ENCODE measurements at places on chromosomes 1 and 21.

DNA sequence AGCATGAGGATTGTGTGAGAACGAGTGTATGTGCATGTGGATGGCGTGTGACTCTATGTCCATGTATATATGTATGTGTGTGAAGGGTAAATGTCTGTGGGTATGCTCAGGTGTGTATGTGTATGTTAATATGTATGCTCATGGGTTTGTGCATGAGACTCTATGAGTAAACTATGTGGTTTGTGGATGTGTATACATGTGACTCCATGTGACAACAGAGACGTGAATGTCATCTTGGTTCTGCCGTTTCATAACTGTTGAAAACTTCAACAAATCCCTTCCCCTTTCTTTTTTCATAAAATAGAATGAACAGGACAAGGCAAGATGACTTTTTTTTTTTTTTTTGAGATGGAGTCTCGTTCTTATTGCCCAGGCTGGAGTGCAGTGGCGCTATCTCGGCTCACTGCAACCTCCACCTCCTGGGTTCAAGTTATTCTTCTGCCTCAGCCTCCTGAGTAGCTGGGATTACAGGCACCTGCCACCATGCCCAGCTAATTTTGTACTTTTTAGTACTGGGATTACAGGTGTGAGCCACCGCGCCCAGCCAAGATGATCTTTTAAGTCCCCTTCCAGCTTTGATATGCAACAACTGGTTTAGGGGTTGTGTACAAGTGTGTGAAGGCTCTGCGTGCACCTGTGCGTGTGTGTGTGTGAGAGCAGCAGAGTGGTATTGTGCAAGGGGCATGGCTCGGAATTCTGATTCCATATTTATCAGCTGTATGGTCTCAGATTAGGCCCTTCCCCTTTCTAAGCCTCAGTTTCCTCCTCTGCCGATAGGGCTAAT is 106.3 kb downstream of the EBNA1BP2 start:
- no peak for DNase-seq

DNA sequence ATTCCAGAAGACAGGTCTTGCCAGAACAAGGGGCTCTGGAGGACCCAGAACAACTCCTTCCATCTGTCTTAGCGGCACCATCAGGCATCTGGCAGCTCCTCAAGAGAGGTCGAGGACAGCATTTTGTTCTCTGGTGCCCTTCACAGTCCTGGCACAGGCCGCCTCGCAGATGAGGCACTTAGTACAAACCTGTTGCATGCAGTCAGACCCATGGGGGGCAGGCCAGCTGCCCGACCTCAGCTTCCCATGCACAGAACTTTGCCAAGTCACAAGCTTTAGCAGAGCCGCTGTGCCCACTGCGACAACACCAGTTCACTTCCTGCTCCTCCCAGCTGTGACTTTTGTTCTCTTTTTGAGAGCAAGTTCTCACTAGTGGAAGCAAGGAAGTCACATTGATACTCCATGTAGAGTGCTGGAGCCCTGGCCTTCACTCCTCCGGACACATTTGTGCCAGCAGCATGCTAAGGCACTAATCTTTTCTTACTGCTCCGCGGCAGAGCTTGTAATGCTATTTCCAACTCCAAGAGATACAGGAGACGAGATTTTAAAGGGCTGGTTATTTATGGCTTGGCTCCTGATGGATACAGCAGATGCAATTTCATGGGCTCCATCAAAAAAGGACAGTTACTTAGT is 44.6 kb downstream of the HMGB4 start:
- no peak for DNase-seq

DNA sequence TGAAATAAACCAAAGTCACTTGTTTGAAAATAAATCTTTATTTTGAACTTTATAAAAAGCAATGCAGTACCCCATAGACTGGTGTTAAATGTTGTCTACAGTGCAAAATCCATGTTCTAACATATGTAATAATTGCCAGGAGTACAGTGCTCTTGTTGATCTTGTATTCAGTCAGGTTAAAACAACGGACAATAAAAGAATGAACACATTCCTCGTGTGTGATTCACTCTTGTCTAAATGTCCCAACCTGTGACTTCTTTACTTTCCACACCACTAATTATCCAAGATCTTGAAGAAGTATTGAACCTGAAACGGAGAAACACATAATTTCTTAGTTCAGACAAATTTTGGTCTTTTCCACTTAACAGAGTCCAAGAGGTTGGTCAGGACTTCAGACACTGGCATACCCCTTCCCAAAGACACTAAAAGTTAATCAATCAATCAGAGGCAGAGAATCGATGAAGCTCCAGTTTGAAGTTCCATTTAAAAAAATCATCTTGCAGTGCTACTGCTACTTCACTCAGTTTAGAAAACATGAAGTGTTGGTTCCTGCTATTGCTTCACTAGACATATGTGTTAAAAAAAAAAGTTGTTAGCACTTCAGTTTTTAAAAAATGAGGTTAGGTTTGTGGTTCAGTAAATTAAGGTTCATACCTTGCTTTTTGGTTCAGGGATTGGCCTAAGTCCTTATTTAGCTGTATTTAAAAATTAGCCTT is 26.2 kb downstream of the ATP1B1 start:
- DNase-seq: no peak

DNA sequence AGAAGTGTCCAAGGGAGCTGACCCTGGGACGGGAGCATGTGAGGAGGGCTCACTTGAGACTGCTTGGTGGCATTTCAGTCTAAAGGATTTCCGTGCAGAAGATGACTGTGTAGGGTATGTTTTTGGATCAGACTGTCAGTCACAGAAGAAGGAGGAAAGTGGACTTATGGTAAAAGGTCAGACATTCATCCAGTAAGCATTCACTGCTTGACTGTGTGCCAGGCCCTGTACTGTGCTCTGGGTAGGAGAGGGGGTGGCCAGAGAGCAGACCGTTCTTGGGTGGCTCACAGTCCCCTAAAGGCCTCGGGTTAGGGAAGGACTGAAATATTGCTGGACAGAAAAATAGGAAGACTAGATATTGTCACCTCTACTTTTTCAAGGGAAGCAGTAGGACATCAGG is 2.1 kb upstream of the SERINC2 start:
- DNase-seq: no peak

GRCh38 chr21:46171585-46171984 is 12.7 kb downstream of the SPATC1L start:
- no peak for DNase-seq

GRCh38 chr1:119290297-119290696 is 78.3 kb upstream of the HAO2 start:
- no peak for DNase-seq

DNA sequence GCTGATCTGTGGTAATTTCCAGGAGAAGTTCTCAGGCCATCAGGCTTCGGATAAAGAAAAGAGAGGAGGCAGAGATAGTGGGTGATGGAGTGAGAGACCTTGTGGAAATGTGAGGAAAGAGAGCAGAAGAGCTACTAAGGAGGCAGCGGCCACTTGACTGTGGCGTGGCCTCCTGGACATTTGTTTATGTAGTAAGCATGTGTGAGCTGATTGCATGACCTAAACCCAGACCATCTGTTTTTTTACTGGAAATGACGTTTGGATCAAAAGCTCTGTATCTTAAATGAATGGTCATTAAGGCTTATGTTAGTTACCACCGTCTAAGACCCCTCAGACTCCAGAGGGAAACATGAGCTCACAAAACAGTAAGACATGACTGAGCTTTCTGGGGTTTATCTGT is 13.6 kb downstream of the ATP1B1 start:
- no peak for DNase-seq

DNA sequence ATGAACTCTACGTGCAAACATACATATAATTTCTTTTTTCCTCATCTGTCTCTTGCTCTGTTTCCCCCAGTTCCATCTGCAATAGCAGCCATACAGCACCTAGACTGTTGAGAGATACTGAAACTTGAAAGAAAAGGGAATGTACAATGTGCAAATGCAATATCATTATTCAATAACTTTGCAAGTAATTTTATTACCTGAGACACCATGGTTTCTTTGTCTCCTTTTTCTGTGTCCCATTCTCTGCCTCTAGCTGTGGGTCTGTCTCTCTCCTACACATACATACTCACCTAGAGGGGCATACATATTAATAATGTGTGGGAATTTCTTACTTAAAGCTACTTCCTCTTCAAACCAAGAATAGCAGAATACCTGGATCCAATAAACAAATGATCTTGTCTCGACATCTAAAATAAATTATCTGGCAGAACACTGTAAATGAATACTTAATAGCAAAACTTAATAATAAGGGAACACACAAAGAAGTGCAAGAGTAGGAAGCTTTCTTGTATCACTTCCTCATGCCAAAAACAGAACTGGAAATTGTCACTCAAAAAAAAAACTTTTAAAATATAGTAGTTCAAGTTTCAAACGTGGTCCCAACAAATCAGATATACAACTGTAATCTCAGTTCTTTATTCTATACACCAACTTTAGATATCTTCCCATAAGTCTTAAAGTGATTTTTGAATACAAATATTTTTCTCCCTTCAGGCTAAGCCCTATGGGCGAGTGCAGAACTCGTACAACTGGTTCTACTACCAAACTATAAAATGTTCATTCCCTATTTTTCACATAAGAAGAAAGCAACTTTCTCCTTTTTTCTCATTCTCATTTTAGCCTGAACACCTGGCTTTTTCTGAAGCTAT is 194.6 kb downstream of the NRIP1 start:
- DNase-seq: no peak

DNA sequence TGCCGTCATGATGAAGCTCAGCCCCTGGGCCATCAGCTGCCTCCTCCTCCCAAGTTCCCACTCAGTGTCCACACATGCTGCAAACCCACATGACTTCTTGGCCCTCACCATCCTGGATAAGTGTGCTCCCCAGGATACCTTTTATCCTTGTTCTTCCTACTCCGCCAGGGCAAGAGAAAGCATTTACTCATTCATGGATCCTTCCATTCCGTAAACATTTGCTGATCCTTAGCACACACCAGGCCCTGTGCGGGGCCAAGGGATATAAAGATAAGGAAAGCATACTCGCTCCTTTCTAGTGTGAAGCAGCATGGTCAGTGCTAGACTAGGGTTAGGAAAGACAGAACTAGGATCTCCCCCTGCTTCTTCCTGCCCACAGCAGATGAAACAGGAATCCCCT is 122.1 kb upstream of the HMGB4 start:
- no peak for DNase-seq

GRCh38 chr1:192476802-192477298 is 98.7 kb upstream of the RGS1 start:
- DNase-seq: no peak

GRCh38 chr21:45590726-45591618 is 48.7 kb upstream of the SLC19A1 start:
- DNase-seq: no peak

GRCh38 chr1:40664167-40664537 is 1.3 kb downstream of the RIMS3 start:
- no peak for DNase-seq

DNA sequence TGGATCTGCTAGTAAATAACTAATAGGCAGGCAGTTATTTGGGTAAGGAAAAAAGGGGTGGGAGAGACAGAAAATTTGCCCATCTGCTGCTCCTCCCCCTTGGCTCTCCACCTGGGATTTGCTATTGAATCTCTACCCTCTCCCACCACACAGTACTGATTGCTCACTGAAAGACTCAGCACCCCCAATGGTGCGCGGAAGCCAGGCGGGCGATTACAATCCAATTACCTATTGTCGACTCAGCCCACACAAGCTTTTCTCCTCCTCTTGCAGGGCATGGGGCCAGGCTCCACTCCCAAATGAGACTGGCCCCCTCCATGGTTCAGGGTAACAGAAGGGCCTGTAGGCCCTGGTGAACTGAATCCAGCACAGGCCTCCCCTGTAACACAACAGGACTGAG is 2.7 kb upstream of the HMGN2 start:
- DNase-seq: no peak

DNA sequence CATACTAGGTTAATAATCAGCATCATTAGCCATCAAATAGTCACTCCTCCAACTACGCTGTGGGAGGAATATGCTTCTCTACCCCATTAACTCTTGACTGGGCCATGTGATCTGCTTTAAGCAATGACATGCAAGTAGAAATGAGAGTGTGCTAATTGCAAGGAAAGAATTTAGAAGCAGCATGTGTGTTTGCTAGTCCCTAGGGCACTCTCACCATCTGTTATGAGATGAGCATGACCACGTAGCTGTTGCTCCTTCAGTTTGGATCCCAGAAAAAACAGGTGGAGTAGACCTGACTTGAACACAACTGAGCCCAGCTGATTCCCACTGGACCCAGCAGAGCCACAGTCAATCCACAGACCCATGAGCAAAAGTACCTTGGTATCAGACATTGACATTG is 19.7 kb upstream of the RGS7 start:
- no peak for DNase-seq

DNA sequence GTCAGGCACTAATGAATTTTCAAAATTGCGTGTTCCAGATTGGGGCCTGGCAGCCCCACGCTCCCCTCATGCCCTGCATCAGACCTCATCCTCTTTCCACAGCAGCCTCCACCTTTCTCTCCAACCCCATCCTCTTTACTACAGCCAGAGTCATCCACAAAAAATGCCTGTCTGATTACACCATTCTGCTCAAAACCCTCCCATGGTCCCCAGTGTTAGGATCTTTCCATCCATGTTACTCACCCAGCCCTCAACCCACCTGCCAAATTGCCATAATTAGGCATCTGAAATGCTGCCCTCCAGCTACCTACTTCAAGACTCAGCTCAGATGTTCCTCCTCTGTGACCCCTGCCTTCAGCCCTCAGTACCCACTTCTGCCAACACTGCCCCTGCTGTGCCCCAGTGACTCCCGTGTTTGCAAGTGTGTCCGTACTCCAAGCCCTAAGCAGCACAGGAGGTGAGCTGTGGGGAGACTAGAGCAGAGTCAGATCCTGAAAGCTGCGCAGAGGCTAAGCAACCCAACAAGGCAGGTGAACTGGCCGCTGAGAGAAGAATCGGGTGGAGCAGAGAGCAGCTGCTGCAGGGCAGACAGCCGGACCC is 715 bp upstream of the ARTN start:
- no peak for DNase-seq

- no peak for DNase-seq
These were observed 9.5 kb downstream of the BMP8A start for GRCh38 chr1:39500862-39501389.

GRCh38 chr21:31888936-31889371 is 16.1 kb downstream of the HUNK start:
- no peak for DNase-seq

DNA sequence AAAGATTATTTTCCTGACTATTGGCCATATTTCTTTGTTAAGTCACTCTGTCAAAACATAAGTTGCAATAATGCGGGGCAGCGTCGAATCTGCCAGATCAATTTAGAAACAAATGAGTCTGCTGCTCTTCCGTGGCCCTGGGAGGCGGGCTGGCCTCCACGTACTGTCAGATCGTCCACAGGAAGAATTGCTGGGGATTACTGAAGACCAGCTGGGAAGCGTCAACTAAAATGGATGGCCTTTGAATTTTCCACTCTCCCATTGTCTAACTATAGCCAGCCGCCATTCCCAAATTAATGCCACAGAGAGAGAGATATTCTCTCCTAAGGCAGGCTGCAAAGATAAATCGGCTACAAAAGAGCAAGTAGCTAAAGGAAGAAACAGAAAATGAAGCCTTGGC is 560.2 kb downstream of the SMYD3 start:
- no peak for DNase-seq

- DNase-seq: no peak
These were observed 2.5 kb downstream of the CGN start for GRCh38 chr1:151513626-151514121.

All from activated T-cell treated with anti-CD3 and anti-CD28 coated beads, Interleukin-2, amount 50 U/mL, for 24 hours (primary cell).